Glutamatergic neuron (in vitro differentiated cells): ENCODE measurements at places on chromosomes 7 and 10. TPM values are rescaled to one million over a fixed set of nuclear protein-coding genes. Genes with fewer than 3 reads are reported as not detected.

The RTKN2 gene
- total RNA-seq: 3.2 TPM

The AS3MT gene
- total RNA-seq: 8.3 TPM

The CFAP69 gene
- 0.71 TPM for total RNA-seq

The SEMA3D gene
- 13.6 TPM for total RNA-seq

DNA sequence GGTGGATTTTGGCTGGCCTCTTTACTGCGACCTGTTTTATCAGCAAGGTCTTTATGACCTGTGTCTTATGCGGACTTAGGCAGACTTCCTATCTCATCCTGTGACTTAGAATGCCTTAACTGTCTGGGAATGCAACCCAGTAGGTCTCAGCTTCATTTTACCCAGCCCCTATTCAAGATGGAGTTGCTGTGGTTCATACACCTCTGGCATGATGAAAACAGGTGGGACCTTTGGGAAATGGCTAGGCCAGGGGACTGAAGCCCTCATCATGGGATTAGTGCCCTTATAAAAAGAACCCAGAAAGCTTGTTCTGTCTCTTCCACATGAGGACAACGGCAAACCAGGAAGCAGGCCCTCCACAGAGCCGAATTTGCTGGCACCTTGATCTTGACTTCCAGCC, 172.1 kb upstream of the MYO3A start:
- DNase-seq: no peak

GRCh38 chr10:121276822-121277221, 321.4 kb downstream of the FGFR2 start:
- DNase-seq: no peak

DNA sequence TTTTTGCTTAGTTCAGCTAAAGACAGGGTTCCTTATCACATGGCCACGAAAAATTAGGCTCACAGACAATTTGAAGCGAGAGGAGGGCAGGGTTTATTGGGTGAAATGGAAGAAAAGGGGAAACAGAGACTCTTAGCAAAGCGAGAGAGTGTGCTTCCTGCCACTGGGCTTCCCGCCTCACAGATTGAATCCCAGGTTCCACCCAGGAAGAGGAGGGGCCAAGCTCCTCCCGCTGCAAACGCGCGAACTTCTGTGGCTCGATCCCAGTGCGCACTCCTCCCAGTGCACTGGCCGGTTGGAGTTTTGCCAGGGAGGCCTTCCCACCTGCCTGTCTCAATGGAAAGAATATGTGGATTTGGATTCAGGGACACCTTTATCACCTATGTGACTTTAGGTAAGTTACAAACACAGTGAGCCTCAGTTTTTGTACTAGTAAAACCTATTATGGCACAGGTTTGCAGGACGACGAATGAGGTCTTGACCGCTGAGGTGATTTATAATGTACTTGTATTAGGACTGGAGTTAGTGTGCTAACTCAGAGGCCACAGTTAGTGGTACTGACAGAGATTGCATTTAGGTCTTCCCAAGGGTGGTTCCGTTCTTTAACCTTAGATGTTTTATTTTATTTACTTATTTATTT, 48.5 kb upstream of the SP8 start:
- DNase-seq: no peak

DNA sequence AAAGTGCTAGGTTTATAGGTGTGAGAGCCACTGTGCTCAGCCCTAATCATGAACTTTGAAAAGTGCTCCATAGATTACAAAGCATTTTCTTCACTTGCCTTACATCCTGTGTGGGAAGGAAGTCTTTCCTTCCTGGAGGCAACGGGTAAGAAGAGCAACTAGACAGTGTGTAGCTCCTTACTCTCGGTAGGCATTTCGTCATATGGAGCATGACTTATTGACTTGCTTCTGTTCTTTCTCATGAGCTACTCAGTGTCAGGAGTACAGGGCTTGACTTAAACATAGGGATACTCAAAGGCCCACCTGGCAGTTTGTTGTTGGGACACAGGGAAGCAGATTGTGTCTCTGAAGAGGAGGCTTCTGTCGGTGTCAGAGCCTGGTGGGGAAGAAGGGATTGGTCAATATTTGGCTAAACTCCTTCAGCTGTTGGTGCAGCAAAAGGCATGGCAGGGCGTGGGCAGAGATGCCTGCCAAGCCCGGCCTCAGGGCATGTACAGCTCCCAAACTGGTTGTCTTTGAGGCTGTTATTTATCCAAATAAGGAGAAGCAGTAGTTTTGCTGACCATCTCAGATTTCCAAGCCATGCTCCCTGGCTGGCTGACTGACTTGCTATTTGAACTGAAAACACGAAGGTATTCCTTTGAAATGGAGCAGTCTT, 248.9 kb downstream of the KIAA1217 start:
- no peak for DNase-seq

DNA sequence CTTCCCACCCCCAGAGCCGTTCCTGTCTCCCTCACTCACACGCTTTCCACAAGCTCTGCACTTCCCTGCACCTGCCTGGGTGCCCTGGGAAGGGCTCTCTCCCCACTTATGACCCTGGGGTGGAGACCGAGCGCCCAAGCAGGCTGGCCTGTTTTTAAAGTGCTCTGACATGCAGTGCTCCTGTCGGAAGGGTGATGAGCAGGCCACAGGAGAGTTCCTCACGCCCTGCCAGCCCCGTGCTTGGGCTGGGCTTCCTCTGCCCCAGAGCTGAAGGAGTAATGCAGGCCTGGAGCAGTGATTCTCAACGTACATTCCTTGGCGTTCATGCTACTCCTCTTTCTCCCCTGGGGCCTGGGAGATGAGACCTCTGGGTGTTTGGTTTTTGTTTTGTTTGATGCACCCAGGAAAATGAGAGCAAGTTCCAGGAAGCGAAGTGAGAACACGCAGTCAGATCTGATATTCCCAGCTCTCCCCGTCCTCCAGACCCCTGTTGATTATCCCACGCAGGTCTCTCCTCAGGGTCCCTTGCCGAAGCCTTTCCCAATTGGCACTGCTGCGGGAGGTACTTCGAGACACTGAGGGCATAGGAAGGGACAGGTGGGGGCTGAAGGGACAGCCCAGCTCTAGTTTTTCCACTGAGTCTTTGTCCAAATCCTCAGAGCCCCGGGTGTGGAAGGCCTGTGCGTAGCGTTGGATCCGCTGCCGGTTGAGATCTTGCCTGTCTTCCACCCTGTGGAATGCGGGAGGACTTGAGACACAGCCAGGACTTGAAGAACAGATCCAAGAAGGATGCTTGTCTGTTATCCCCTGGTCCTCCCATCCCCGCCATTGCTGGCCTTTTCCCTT, 14.1 kb downstream of the TRPV6 start:
- no peak for DNase-seq

DNA sequence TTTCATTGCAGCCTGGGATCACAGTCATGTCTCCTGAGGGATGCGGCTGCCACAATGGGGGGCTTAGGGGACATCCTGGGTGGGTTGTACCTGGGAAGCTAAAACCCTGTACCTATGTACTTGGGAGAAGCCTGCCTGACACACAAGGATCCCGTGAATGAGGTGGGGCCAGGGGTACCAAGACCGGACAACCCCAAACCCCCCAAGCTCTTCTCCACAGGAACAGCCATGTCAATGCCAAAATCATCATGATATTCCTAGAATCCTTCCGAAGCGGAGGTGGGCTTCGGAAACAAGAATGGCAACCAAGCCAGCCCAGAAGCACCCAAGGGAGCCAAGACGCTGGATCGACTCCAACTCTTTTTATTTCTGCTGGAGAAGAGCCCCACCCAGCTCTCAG, 260.3 kb upstream of the TCERG1L start:
- no peak for DNase-seq

DNA sequence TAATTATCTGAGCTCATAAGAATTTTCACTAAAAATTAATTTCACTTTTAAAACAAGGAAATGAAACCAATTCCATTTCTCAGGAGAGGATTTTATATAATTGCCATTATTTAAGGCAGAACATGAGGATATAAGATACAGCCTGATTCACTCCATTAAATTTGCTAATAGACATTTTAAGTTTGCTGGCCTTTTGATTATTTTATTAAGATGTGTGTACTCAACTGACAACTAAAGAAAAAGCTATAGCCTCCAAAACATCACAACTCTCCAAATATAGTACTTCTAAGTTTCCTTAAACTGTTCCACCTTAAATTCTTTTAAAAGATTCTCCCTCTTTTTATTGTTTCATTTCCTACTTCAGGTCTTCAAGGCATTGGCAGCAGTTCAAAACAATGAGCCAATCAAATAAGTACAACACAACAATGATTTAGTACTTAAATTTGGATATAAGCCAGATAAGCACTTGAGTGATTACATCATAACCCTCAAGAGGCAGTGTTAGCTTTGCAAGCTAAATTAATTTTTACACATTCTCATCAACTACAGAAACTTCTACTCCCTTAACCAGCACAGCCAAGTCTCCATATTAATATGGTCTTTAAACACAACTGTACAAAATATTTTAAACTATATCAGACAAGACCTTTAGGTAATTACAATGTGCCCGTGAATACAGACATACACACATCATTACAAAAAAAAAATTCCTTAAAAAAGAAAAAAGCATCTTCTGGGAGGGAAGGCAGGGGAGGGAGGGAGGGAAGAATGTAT, 121.8 kb downstream of the KMT2C start:
- no peak for DNase-seq

DNA sequence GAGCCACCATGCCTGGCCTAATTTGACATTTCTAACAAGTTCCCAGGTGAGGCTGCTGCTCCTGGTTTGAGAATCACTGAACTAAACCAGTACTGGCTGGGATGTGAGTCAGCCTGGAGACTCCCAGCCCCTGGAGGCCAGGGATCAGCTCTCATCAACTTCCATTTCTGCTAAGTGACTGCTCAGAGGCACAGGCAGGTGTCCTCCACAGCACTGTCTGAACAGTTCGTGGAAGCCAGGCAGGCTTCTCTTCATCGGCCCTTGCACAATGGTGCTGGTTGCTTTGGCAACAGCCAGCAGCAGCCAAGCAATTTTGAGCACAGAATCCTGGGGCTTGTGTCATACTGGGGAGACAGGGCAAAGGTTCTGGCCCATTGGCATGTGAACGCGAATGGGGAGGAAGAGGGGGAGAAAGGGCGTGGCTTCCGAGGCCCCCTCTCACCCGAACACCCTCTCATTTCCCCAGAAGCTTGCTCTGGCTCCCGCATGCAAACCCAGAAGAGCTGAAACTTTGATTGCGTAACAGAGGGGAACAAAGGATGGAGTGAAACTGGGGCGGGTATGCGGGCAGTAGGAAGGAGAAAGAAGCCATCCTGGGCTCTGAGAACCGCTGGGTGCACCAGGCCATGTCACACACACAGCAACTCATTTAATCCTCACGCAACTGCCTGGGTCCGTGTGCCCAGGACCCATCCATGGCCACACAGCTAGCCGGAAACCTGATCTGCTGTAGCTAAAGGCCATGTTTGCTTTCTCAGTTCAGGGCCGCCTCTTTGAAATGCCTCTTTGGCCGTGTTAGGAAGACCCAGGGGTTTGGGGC, 9.0 kb upstream of the POR start:
- peak; percentile 26 for DNase-seq

DNA sequence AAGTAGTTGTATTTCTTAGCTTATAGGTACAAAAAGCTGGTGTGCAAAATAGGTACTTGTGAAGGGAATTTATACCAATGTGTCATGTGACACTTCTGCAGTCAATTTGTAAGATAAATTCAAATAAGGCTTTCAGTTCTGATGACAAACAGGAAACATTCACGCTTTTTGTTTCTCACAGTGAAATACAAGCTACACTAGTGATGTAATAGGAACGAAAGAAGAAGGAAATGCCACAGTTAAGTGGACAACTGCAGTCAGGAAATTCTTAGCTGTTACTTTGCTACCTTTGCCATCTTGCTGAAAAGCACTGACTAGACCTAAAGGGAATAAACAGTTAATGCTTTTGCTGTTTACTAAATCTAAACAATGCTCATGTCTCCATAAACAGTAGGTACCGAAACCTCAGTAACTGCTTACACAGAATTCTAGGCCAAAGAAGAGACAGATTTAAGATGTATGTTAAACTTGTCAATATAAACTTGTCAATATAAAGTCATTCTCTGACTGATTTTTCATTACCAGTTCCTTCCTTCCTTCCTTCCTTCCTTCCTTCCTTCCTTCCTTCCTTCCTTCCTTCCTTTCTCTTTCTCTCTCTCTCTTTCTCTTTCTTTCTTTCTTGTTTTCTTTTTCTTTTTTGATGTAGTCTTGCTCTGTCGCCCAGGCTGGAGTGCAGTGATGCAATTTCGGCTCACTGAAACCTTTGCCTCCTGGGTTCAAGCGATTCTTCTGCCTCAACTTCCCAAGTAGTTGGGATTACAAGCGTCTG, 10.1 kb downstream of the OTUD1 start:
- DNase-seq: no peak

GRCh38 chr7:158910254-158911053, 54.1 kb downstream of the DYNC2I1 start:
- no peak for DNase-seq

DNA sequence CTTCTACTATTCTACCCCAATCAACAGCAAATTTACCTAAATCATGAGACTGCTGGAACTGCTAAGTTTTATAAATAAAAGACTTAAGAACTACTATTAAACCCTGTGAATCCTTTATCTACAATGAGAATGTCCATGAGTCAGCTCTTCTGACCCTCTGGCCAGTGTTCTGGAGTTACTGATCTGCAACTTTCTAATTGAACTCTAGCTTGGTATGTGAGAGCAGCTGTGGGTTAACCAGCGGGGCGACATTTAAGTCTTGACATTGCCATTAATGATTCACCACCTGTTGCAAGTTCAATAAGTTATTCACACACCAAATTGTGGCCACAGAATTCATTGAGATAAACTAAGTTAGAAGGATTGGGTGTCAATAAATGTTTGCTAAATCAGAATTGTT, 359.8 kb downstream of the PCDH15 start:
- no peak for DNase-seq
